SIG-M5 (cell line): ENCODE measurements at places on chromosomes 6 and 20.

DNA sequence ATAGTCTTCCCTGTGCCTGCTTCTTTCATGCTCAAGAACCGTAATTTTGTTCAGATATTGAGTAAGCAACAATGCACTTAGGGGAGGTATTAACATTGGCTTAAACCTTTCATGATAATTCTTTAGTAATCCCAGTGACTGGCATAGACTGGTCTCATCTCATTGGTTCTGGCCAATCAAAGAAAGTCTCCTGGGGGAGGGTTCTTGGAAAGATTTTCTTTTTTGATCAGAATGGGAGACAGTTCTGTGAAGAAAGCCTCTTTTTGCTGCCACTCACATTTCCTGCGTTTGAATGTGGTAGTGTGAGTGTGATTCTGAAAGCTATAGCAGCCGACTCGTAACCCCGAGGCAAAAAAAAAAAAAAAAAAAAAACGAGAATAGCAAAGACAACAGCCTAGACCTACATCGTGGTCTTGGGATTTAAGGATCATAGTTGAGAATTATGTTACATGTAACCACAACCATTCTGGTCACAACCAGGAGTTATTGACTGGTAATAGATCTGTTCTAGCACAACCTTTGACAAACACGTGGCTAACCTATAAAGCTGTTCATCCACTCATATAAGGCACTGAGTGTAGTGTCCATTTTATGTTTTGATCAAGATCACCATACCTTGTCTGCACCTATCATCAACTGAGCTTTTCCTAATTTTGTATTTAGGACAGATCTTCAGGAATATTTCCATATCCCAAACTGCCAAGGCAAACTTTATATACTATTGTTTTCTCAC is 15.1 kb upstream of the TMEM217 start:
- no peak for DNase-seq

GRCh38 chr6:133610227-133610840 is 278.6 kb upstream of the TCF21 start:
- DNase-seq = no peak

- DNase-seq = no peak
Measured at GRCh38 chr20:63224412-63225081, 8.6 kb upstream of the YTHDF1 start.

GRCh38 chr20:57736738-57737347 is 27.0 kb upstream of the PMEPA1 start:
- DNase-seq = no peak

- DNase-seq = no peak
Measured at GRCh38 chr20:32581839-32582658, 3.1 kb downstream of the NOL4L start.

- no peak for DNase-seq
Measured at GRCh38 chr20:31604567-31605030, 490 bp upstream of the ID1 start.

GRCh38 chr6:114142258-114142657 is 171.3 kb upstream of the HDAC2 start:
- DNase-seq = no peak

DNA sequence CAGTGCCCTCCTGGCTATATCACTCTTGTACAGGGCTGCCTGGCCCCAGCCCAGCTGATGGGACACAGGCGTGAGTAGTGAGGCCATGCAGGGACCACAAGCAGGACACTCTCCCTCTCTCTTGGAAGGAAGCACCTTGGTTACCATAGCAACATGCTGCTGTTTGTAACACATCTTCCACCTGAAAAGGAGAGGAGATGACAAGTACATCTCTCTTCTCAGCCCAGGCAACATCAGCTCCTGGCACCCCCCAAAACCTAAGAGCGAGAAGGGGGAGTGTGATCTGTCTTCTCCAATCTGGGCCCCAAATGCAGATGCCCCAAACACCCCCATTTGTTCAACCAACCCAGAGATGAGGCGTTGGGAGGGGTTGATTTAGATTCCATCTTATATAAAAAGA is 49.9 kb downstream of the KCNB1 start:
- DNase-seq = no peak

DNA sequence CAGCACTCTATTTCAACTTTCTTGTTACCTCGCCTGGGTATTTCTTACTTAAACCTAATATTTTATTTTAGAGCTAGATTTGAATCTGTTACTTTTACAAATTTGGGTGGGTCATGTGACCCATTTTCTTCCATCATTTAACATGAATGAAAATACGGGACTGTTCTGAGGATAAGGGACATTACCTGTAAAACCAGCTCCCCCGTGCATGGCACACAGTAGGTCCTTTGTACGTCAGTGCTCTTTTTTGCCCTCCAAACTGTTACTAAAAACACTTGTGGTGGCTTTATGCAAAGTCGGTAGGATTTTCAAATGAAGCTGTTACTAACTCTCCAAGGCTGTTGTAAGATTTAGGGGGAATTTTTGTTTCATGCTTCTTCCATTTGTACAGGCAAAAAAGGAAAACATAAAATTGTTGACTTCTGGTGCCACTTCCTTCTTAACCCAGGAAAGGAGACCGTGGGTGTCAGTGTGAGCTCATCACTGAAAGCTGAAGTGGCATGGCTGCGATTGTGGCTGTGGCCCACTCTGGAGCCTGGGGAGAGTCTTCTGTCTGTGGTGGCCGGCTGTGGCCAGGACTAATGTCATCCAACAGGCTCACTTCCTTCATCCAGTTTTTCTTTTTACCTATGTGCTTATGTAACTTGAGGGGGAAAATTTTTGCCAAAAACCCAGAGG is 40.2 kb upstream of the PXDC1 start:
- DNase-seq = no peak

DNA sequence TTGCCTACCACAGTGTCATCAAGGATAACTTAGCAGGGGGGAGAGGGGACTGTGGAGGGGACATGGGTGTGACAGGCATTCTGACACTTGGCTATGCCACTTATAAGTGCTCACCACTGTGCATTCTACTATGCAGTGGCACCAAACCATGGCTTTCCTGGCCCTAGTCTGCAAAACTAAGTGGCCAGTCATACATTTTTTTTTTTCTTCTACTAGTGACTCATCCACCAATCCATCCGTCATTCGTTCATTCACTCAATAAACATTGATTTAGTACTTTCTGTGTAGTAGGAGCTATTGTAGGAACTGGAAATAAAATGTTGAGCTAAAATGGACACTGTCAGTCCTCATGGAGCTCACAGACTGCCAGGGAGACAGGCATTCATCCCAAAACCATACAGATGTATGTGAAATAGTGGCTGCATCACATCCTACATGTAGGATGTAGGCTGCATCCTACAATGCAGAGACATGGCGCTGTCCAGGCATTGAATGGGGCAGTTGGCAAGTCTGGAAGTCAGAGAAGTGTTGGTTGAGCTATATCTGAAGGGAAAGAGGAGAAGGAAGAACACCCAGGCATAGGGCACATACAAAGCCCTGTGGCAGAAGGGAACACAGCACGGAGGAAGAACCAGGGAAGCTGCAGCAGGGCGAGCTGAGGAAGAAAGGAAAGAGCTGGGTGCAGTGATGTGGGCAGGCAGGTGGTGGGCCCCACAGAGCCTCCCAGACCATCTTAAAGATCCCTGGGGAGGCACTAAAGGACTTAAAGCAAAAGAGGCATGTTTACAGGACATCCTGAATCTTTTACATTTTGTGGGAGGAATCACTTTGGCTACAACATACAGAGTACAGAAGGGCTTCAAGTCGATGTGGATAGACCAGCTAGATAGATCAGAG is 224.4 kb downstream of the UST start:
- DNase-seq = no peak

DNA sequence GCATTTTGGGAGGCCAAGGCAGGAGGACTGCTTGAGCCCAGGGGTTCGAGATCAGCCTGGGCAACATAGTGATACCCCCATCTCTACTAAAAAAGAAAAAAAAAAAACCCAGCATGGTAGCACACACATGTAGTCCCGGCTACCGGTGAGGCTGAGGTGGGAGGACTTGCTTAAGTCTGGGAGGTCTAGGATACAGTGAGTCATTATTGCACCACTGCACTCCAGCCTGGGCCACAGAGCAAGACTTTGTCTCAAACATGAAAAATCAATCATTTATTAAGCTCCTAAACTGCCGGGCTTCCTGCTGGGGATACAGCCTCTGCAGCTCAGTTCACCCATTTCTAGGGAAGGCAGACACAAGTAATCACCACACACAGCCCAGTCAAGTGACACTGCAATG is 7.3 kb upstream of the USP45 start:
- DNase-seq = no peak

DNA sequence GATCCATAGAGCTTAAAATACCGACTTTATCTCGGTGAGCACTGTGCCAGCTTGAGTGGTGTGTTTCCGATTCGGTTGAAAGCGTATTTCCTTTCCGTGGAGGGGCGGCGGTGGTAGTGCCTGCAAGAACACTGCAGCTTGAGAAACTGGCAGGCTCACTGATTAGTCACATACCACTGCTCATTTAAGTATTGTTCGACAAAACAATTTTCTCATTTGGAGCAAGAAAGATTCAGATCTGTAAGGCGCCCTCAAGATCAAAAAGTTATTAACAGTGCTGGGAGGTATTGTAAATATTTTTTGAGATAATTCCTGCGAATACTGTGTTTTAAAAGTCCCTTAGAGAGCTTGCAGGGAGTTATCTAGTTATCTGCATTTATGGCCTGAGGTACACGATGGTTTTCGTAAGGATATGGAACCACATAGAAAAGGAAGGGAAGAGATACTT is 1.3 kb downstream of the MAPK14 start:
- DNase-seq = no peak

DNA sequence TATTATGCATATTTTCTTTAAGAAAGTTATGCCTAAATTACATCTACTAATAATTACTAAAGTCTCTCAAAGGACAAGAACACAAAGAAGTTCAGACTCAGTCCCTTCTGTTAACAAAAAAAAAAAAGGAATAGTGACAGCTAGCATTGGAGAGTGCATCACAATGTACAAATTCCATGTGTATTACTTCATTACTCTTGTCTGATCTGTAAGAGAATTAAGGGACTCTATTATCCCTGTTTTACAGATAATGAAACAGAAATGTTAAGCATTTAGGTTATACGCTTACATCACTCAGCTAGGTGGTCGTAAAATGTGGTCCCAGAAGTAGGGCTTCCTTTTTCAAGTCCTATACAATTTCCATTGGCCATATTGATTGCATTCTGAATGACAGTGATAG is 17.2 kb upstream of the VNN1 start:
- DNase-seq = no peak

- no peak for DNase-seq
Measured at GRCh38 chr6:16292942-16293341, 54.6 kb downstream of the GMPR start.

GRCh38 chr6:8831366-8832152 is 396.2 kb upstream of the SLC35B3 start:
- DNase-seq = peak; percentile 29

- no peak for DNase-seq
Measured at GRCh38 chr6:112560651-112561050, 213.5 kb downstream of the RFPL4B start.

DNA sequence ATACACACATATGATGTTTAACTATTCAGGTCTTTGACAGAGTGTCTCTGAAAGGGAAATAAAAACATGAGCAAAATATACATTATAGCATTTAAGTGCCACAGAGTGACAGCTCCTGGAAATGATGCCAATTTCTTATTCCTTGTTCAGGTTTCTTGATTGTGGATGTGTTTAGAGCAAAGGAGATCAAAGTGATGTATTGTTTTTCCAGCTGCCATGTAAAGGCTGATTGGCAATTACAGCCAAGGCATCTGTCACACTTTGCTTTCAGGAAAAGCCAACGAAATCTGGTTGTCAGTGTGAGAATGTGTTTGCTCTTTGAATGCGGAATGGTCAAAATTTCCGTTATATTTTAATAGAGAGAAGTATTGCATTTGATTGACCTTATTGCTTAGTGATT is 347.8 kb upstream of the FLRT3 start:
- no peak for DNase-seq

DNA sequence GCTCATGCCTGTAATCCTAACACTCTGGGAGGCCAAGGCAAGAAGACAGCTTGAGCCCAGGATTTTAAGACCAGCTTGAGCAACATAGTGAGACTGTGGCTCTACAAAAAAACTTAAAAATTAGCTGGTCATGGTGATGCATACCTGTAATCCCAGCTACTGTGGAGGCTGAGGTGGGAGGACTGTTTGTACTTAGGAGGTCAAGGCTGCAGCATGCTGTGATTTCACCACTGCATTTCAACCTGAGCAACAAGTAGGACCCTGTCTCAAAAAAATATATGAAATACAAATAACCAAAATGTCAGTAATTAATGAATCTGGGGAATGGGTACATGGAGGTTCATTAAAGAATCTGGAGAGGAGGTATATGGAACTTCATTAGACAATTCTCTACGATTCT is 9.9 kb downstream of the FKBP5 start:
- no peak for DNase-seq

- no peak for DNase-seq
Measured at GRCh38 chr6:35057449-35058357, 83.4 kb downstream of the TCP11 start.

GRCh38 chr20:38129893-38130609 is 35.0 kb downstream of the TGM2 start:
- no peak for DNase-seq

DNA sequence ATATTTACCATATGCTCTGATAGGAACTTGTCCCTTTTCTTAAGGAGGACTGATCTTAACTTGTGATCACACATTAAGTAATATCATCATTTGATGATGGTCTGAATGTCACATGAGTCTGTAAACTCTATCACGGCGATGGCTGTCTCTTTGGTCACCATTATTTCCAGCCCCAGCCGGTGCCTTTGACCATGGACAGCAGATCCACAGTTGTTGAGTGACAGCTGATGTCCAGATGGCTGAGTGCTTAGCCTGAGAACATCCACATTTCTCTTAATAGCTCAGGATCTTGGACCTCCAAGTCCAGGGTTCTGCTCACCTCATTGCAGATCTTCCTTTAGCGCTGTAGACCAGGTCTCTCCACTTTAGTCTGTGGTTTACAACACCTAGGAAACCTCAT is 171.0 kb downstream of the TBC1D7 start:
- DNase-seq = no peak

DNA sequence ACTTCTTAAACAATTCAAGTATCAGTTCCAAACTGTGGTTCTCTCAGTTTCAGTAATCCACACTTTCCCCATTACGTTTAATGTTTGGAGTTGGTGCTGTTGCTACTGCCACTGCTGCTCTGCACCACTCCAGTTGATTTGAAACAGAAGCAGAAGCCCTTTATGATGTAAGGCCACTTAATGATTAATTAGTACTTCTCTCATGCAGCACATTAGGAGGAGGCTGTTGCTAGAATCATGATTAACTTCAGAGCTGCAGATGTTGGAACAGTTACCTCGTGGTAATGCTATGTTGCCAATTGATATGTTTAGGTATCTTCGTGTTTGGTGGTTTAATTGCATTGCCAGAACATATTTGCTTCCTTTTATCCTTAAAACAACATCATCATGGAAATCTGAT is 986.2 kb upstream of the CITED2 start:
- DNase-seq = no peak

GRCh38 chr6:17957498-17957897 is 29.9 kb downstream of the KIF13A start:
- DNase-seq = no peak

DNA sequence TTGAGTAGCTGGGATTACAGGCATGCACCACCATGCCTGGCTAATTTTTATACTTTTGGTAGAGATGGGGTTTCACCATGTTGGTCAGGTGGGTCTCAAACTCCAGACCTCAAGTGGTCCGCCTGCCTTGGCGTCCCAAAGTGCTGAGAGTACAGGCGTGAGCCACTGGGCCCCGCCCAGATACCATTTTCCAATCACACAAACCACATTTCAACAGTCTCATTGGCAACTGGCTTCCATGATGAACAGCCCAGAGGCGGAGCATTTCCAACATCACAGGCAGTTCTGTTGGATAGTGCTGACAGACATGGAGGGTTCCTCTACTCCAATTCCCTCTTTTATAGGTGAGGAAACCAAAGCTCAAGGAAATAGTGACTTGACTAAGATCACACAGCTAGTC is 43.9 kb upstream of the PLCB4 start:
- DNase-seq = no peak
